Bone marrow (tissue), 2 donors: ENCODE measurements at places on chromosomes 12 and 14.

GRCh38 chr12:92424338-92424737, 278.5 kb upstream of the PLEKHG7 start:
- DNase-seq, result no peak

GRCh38 chr14:89479802-89480201, 62.8 kb upstream of the FOXN3 start:
- DNase-seq, result no peak

GRCh38 chr12:113385282-113385882, 18.3 kb downstream of the SDS start:
- no peak for DNase-seq

- DNase-seq, result no peak
Observed at GRCh38 chr14:75003250-75004027, 718 bp downstream of the EIF2B2 start.

DNA sequence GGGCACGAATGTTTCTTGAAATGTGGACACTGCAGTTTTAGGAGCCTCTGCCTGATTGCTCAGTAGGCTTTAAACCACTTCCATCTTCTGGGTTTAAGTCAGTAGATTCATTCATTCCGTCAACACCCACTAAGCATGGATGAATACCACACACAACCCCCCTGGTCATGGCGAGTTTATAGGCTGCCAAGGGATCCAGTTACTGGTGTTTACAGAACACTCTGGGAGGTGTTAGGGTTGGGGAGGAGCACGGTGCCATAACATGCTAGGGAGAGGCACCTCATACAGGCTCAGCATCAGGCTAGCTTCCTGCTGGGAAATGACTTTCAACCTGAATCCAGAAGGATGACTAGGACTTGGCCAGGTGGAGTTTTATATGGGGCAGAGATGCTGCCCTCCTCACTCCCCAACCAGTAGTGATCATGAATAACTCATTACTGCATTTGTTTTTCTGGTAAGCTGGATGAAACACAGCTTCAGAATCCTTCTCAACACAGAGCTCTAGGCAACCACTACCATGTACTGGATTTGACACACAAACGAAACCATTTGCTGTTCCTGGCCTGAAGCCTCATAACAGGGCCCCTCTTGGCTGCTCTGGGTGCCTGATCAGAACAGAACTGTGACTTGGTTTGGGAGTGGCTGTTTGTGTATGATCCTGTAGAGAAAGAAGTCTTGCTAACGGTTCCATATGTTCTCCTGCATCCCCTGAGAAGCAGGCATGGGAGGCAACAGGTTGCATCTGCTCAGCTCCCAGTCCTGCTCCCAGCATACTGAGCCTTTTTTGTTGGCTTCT, 47.9 kb downstream of the FBXW8 start:
- DNase-seq, result no peak

DNA sequence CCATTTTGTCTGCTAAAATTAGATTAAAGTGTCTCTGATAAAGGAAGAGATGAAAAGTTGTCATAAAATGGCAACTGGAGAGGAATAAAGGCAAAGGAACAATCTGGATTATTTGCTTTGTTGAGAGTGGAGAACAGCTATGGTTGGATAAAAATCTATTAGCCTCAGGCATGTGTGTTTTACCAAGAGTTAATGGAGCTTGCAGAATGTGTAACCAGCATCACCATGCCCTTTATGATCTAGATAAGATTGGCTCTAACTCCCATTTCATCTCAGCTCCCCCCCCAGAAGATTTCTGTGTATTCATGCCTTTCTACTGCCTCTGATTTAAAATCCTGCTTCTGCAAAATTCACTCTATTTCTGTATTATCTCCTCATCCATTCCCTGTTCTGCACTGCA, 93.8 kb downstream of the GALC start:
- no peak for DNase-seq

DNA sequence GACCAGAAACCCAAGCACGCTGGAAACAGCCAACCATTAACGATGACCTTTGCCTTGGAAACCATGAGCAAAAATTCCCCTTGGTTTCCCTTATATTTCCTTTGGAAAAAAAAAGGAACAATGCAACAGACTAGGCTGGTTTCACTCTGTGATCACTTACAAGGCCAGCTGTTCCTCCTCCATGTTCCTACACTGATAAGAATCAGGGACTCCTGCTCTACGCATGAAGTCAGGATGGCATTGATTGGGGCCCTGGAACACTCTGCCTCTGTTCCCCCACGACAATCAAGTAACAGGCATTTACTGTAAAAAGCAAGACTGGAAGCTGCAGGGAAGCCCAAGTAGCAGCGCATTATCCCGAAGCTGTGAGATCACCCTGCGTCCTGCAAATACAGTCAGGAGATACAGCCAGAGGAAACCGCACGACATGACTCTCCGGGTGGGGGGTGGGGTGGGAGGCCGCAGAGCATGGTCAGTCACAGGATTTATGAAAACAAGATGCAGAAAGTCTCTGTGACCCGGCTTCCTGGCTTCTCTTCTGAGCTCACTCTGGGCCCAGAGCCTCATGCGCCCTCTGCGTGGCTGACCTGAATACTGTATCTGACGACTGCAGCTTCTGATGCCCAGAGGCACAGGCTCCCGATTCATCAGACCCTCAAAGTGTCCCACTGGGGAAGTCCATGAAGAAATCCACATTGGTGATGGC, 31.1 kb downstream of the SSH1 start:
- DNase-seq, result no peak

GRCh38 chr12:53991077-53991460, 6.1 kb downstream of the HOXC10 start:
- no peak for DNase-seq

GRCh38 chr14:61537563-61538463, 157.5 kb upstream of the HIF1A start:
- no peak for DNase-seq

DNA sequence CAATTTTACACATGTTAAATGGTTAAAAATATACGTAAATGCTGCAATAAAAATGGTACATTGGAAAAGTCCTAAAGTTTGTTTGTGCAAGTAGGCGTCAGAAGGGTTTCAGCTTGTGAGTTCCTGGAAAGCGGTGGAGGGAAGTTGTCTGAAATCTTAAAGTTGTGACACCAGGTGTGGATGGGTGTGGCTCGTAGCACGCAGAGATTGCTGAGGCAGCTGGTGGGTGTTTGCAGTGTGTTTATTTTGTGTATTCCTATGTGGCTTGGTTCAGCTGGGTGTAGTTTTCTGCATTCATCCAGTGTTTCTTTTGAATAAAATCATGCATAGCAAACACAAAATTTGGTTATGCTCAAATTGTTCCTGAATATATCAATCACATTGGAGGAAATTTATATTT, 136.8 kb upstream of the TBX3 start:
- DNase-seq, result no peak

GRCh38 chr14:105527381-105527825, 1.0 kb downstream of the TMEM121 start:
- DNase-seq, result no peak

GRCh38 chr12:66602483-66603143, 76.3 kb downstream of the GRIP1 start:
- no peak for DNase-seq

- no peak for DNase-seq
Observed at GRCh38 chr14:73225496-73225895, 11.8 kb upstream of the PAPLN start.

GRCh38 chr14:47332106-47332505, 343.3 kb downstream of the MDGA2 start:
- DNase-seq, result no peak

GRCh38 chr14:105375635-105376057, 22.7 kb upstream of the TEX22 start:
- DNase-seq, result peak; percentile 26

- no peak for DNase-seq
Observed at GRCh38 chr12:69509904-69510827, 40.0 kb downstream of the FRS2 start.

GRCh38 chr12:55718015-55718414, 2.2 kb downstream of the BLOC1S1 start:
- no peak for DNase-seq

GRCh38 chr14:20247646-20248246, 8.7 kb downstream of the OR11H4 start:
- DNase-seq, result no peak

DNA sequence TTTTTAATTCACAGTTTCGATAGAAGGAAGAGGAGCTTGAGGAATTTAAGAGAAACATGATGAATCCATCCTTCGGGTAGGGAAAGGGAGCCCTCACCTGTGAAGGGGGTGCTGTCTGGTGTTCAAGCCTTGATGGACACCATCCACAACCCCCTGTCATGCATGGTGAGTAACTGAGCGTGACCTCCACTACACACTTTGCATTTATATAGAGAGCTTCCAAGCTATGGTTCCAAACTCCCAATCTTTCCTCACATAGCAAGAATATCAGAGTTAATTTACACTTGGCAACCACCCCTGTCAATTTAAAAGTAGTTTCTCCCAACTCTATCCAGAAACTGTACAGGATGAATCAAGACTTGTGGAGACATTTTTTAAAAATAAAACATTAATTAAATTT, 13.1 kb upstream of the NID2 start:
- DNase-seq, result no peak

GRCh38 chr12:18375131-18375530, 113.8 kb downstream of the PIK3C2G start:
- no peak for DNase-seq

DNA sequence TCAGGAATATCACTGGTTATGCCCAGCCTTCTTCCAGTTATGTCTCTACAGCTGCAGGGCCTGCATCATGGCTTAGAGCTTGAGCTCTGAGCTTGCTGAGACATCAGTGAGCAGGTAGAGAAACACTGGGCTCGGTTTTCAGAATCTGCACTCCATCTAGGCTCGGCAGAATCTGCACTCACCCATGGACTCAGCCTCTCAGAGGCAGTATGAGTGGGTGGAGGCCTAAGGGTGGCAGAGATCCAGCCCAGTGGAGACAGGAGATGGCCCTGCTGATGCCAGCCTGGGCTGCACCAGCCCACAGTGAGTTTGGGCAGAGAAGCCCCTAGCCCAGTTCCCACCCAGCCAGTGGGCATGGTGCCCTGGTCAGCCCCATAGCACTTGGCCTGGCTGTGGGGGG, 12.8 kb downstream of the KRT80 start:
- no peak for DNase-seq

GRCh38 chr12:57340104-57340503, 89.1 kb upstream of the STAC3 start:
- no peak for DNase-seq

DNA sequence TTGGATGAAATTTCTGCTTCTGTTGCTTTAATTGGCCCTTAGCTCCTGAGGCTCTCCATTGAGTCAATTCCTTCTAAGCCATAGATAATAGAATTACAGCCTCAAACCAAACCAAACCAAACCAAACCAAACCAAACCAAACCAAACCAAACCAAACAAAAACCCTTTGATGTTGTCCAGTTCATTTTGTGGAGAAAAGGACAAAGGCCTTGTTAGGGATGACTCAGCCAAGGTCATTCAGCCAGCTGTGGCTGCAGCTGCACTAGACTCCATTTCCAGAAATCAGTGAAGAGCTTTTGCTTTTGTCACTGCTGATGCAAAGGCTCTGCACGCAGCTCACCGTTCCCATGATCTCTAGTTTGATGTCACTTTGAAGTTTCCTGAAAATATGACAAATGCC, 82.2 kb upstream of the RMST start:
- DNase-seq, result no peak

- DNase-seq, result peak; percentile 58
Observed at GRCh38 chr14:61470261-61470960, 149.0 kb downstream of the PRKCH start.

DNA sequence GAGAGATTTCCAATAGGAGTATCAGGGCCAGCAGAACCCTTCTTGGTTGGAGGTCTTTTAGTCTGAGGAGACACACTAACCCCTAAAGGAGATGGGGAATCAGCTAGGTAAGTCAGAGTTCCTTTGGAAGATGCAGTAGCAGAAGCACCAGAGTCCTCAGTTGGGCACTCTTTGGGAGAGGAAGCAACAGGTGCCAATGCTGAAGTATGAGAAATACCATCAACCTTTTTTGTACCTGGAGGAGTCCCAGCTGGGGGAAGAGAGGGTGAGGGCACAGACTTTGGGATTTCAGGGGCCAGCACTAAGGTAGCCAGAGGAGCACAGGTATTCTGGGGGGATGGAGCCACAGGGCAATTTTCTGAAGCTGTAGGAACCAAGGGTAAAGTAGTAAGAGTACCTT, 6.0 kb downstream of the NACA start:
- DNase-seq, result no peak

DNA sequence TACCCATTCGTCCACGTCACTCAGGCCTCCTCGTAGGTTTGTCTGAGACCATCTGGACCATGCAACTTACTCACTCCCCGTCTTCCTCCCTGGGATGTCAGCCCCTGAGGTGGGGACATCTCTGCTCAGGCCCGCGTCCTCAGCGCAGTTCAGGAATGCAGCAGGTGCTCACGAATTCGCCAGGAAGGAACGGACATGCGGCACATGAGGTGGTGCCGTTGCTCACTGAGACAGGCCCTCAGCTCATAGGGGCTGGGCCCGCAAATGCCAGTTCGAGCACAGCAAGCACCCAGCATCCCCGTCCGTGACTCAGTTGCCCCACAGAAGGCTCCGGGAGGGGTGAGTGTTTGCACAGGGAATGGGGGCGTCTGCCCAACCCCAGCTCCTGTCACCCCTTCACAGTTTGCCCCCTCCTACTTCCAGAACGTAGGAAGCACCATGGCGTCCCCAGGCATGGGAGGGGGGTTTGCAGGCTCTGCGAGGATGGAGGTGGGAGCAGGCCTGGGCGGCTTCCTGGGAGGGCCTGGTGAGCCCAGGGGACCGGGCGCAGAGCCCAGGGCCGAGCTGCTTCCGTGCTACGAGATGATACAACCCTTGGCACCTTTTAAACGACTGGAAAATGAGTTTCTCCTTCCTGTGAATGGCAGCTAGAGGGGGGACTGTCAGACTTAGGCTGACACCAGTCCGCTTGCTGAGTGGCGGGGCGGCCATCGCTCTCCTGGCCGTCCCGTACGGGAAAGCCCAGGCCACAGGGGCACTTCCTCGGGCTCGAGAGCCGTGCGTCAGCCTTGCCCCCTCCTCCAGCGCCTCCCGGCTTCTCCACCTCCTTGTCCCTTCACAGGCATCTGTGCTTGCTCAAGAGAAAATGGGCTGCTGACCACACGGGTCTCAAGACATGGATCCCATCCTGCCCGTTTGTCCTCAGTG, 6.9 kb downstream of the GALNT9 start:
- no peak for DNase-seq

DNA sequence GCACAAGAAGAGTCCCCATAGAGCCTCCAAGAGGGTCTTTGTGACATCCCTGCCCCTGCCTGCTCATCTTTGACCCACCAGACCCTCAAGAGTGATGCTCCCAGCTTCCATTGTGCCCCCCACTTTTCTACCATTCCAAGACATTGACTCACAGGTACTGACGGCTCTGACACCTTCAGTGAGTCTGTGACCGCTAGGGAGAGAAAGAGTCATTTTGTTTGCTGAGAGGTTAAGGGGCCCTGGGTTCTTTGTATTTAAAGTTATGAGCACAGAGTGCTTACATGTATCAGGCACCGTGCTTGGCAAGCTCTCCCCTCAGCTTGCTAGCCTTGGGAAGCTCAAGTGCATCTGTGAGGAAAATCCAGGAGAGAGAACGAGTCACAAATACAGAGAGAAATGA, 7.1 kb upstream of the KRT82 start:
- no peak for DNase-seq

GRCh38 chr12:53064613-53065436, 14.4 kb downstream of the SPRYD3 start:
- no peak for DNase-seq
